Placental pericyte (primary cell): ENCODE measurements at places on chromosomes 3 and 15. TPM values are rescaled to one million over a fixed set of nuclear protein-coding genes. Genes with fewer than 3 reads are reported as not detected.

Gene TMCO5A
- total RNA-seq = not detected in 2 replicates

Gene CRABP1
- not detected in 2 replicates for total RNA-seq

Gene SCN5A
- total RNA-seq = 0.22 and 1.1 TPM in 2 replicates

Gene PRSS50
- total RNA-seq = not detected in 2 replicates

Gene IL20RB
- total RNA-seq = 1.9 and 2.0 TPM in 2 replicates

Gene ARHGAP31
- total RNA-seq = 6.8 and 19.5 TPM in 2 replicates
